ENCODE measurements at places on chromosomes 4 and X.

DNA sequence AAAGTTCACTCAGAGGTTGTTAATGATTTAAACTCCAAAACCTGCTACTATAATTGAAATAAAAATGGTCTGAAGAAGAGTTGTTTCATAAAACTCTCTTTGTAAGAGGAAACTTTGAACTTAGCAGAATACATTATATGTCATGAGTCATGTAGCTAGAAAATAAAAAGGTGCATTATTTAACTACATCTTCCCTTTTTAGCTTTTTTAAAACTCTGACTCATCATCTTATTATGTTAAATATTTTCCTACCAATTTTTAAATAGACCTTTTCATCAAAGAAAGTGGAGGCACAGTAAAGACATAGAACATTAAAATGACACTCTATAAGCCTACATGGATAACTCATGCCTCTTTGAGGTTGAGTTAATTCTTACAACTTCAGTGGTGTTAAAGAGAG lies 1.2 kb upstream of the ZNF827 start:
- no peak for DNase-seq

DNA sequence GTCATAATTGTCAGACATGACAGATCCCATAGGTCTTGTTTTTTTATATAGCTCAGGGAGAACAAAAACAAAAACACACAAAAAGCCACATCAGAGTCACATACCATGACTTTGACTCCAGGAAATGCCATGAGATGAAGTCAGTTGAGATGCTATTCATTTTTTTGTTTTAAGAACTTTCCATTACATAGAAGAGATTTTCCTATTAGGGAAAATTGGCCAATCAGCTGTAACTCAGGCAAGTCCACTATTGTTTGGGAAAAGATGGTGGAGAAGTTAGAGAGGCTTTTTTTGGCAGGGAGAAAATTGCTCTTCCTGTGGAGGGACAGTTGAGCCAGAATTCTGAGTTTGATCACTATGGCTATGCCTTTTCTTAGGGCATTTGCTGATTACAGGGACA lies 72.6 kb downstream of the SMARCA5 start:
- peak; percentile 40 for DNase-seq

- no peak for DNase-seq
Observed at GRCh38 chr4:131054489-131055019, 1958.6 kb downstream of the C4orf33 start.

- no peak for DNase-seq
Observed at GRCh38 chr4:60589425-60589824, 610.7 kb upstream of the ADGRL3 start.

DNA sequence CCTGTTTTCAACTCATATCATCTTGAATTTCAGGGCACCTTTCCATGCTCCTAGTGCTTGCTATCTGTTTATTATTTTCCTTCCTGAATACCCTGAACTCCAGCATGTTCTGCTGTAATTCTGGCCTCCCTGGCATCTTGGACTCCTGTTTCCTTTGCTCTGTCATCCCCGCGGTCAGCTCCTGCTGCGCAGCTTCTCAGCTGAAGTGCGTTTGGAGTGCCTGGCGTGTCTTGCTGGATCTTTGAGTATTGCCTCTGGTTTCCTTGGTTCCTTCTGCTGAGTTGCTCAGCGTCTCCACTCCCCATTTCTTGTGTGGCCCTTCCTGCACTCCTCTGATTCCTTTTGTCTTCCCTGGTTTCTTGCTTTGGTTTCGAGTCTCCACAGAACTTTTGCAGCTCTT lies 84.4 kb downstream of the HTT start:
- no peak for DNase-seq

GRCh38 chr4:84407554-84408407 lies 91.3 kb downstream of the NKX6-1 start:
- no peak for DNase-seq

DNA sequence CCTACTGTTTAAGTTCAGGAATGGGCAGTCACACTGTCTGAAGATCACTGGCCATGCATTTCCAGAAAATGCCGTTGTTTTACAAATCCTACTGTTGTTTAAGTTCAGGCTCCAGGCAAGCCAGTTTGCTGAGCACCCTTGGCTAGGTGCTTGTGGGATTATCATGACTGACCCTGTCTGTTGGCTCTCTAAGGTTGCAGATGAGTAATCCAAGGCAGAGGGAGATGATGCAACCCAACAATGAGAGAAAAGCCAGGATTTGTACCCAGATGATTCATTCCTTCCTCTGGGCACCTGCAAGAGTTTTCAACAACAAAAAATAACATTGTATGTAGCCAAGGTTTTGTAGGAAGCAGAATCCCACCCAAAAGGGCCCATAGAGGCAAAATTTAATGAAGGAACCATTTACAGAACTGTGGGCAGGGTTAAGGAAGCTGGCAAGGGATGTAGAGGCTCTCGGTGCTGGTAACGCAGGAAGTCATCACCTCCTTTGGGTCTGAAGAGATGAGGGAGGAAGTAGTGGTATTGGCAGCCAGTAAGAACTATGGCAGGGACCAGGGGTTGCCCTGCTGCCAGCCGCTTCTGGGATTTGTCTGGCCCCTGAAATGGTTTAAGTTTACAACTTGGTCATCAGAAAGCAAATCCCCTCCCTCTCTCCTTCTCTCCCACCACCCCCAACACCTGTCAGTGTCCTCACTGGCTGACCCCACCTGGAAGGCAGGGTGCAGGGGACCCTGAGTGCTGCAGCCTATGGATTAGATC lies 54.8 kb downstream of the MSX1 start:
- DNase-seq: peak; percentile 85

DNA sequence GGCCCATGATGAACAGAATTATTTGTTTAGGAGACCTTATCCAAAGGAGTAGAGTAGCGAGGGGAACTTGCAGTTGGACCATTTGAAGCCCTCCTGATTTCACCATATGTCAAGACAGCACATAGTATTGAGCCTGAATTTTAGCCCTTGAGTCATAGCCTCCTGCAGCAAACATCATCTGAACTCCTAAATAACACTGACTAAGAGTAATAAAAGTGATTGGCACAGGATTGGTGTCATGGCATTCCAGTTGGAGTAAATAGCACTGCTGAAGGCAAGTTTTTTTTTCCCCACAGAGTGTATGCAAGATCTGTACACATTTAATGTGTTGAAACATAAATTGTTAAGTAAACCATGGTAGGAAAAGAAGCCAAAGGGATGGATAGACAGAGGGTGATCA lies 89.0 kb downstream of the COMMD8 start:
- peak; percentile 5 for DNase-seq

DNA sequence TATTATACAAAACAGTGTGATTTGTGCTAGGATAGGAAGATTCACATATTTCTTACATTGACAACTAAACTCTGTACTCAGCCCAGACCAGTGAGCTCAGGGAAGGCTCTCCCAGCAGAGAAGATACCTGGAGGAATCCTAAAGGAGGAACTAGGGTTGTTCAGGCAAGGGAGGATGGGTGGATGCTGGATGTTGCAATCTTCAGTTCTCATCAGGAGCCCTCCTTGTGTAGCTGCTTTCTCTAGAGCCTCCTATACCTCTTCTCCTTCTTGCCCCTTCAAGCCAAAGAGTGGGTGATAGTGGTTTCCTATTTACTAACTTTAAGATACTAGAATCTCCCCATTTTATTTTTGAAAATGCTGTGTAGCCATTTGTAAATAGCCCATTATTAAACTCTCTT lies 117.3 kb downstream of the NKX6-1 start:
- DNase-seq: no peak

DNA sequence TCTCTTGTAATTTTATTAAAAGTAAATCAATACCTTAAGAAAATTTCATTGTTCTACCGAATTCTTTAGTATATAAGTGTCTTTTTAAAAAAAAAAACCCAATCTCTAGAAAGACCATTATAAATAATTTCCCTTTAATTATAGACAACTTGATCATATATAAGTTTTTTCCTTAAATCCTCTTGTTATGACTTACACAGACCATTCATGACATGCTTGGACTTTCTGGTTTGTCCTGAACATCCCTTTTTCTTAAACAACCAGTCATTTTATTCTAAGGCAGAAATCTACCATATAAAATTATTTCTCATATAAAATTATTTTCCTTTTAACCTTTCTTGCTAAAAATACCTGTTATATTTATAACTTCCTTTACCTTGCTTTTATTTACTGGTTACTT lies 15.4 kb upstream of the FHDC1 start:
- DNase-seq: no peak

GRCh38 chr4:158496030-158496741 lies 25.5 kb upstream of the RXFP1 start:
- no peak for DNase-seq
